Stimulated activated CD4-positive, alpha-beta T cell treated with anti-CD3 and anti-CD28 coated beads, Interleukin-15, amount 100 ng/mL, for 1 hour (primary cell): ENCODE measurements at places on chromosomes 2 and 18.

- DNase-seq, result no peak
Observed at GRCh38 chr18:54254265-54254758, 15.0 kb upstream of the POLI start.

GRCh38 chr2:20180676-20181648 lies 44.0 kb downstream of the SDC1 start:
- DNase-seq, result no peak

GRCh38 chr2:39663187-39663930 lies 2.4 kb upstream of the TMEM178A start:
- DNase-seq, result no peak

- DNase-seq, result no peak
Observed at GRCh38 chr2:97617911-97618310, 28.0 kb upstream of the COX5B start.
